Right lung (tissue), 10 donors: ENCODE measurements at places on chromosomes 3 and 15. TPM values are rescaled to one million over a fixed set of nuclear protein-coding genes. Genes with fewer than 3 reads are reported as not detected.

Gene SYNPR
- polyA plus RNA-seq, result 0.10 TPM

Gene SNX22
- polyA plus RNA-seq, result 3.1 TPM

Gene ALPK3
- 13.8 TPM for polyA plus RNA-seq

Gene ITGB5
- polyA plus RNA-seq, result 65.5 TPM

Gene SLC27A2
- polyA plus RNA-seq, result 8.8 TPM

Gene GPX1
- polyA plus RNA-seq, result 122 TPM

Gene TUSC2
- polyA plus RNA-seq, result 18.9 TPM

Gene CLEC3B
- polyA plus RNA-seq, result 194 TPM

Gene KLHL24
- polyA plus RNA-seq, result 47.2 TPM

Gene MYH15
- 0.49 TPM for polyA plus RNA-seq

Gene OXTR
- polyA plus RNA-seq, result 1.4 TPM

Gene CCDC54
- polyA plus RNA-seq, result 0.21 TPM

Gene FEZF2
- polyA plus RNA-seq, result not detected

Gene TMC3
- 0.25 TPM for polyA plus RNA-seq

Gene DYNC1LI1
- polyA plus RNA-seq, result 36.7 TPM

Gene DAPK2
- polyA plus RNA-seq, result 20.5 TPM

Gene LIPH
- polyA plus RNA-seq, result 2.2 TPM

Gene WDR5B
- polyA plus RNA-seq, result 9.2 TPM

Gene TUSC7
- not detected for polyA plus RNA-seq

Gene TMEM212
- 2.6 TPM for polyA plus RNA-seq

Gene SOX14
- not detected for polyA plus RNA-seq

Gene SLC35A5
- 48.3 TPM for polyA plus RNA-seq
